ENCODE measurements at places on chromosomes 3 and 15. TPM values are rescaled to one million over a fixed set of nuclear protein-coding genes. Genes with fewer than 3 reads are reported as not detected.

Gene KLHL40
- not detected for total RNA-seq

Gene LEKR1
- 5.8 TPM for total RNA-seq

Gene IL5RA
- 5.6 TPM for total RNA-seq

Gene SELENOK
- total RNA-seq, result 38.7 TPM

Gene GOLGA6L10
- total RNA-seq, result 0.41 TPM

Gene TERB2
- total RNA-seq, result not detected

Gene GATA2
- total RNA-seq, result 68.3 TPM

Gene AADAC
- total RNA-seq, result 5.6 TPM

DNA sequence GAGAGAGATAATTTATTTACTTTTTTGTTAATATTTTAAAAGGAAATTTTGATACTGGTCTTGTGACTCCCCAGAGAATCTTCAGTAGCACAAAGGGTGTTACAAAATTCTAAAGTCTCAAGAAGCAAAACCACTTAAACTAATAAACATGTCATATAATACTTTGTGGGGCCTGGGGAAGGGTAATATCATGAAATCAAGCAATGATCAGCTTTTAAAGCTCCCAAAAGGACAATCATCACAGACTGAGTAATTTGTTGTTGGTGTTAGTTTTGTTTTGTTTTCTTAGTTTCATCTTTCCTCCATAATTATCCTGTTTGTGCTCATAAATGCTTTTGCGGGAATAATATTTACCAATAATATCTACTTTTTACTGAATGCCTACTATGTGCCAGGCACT is 55.0 kb downstream of the TMEM212 start:
- H3K36me3 ChIP-seq, result no peaks in the 10 kb centered on the region
- no peak overlapping the region for H3K27ac ChIP-seq
- DNase-seq, result no peak

GRCh38 chr3:14967285-14967684 is 19.9 kb downstream of the NR2C2 start:
- H3K27ac ChIP-seq, result no peak overlapping the region
- no peaks in the 10 kb centered on the region for H3K27me3 ChIP-seq
- H3K4me3 ChIP-seq, result no peak overlapping the region
- peaks cover 34% of the 10 kb centered on the region for H3K36me3 ChIP-seq

DNA sequence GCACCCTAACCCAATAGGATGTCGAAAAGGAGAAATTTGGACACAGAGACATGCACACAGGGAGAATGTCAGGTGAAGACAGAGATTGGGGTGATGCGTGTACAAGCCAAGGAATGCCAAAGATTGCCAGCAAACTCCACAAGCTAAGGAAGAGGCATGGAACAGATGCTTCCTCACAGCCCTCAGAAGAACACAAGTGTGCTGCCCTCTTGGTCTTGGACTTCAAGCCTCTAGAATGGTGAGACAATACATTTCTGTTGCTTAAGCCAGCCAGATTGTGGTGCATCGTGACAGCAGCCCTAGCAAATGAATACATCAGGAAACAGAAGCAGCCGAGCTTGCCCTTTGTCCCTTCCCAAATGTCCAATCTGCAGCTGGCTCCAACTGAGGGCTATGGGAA is 23.7 kb upstream of the ARL8B start:
- DNase-seq, result no peak
- peaks cover 11% of the 10 kb centered on the region for H3K4me1 ChIP-seq
- no peak overlapping the region for H3K4me3 ChIP-seq

DNA sequence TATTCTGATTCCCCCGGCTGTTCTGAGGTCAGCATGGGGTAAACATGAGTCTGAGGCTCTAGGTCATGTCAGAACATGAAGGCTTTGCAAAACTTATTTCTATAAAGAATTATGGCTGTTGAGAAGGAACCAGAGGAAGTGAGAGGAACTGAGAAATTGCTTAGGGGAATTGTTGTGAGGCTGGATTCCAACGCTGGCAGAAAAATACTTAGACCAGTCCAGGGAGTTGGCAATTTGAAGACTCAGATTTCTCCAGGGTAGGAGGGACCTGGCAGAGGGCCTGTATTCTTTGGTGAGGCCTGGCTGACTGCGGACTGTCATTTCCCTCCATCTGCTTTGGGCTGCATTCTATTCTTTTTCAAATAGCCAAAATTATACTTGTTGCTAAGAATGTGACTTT is 155.5 kb downstream of the PLD1 start:
- H3K27ac ChIP-seq, result no peak overlapping the region
- peaks cover 7% of the 10 kb centered on the region for H3K36me3 ChIP-seq
- no peak overlapping the region for H3K4me3 ChIP-seq
- H3K4me1 ChIP-seq, result peaks cover under 1% of the 10 kb centered on the region
- H3K27me3 ChIP-seq, result no peaks in the 10 kb centered on the region
- no peak for DNase-seq

GRCh38 chr15:40095371-40096093 is 13.1 kb downstream of the BMF start:
- peak overlapping the region; percentile 9 for H3K27ac ChIP-seq
- peaks cover 95% of the 10 kb centered on the region for H3K4me1 ChIP-seq
- DNase-seq, result no peak
- no peak overlapping the region for H3K4me3 ChIP-seq

DNA sequence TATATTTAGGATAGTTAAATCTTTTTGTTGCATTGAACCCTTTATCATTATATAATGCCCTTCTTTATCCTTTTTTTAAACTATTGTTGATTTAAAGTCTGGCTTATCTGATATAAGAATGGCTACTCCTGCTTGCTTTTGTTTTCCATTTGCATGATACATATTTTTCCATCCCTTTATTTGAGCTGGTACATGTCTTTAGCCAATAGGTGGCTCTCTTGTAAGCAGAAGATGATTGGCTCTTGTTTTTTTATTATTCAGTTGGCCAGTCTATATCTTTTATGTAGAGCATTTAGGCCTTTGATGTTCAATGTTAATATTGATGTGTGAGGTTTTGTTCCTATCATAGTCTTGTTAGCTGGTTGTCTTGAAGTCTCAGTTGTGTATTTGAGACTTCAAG is 99.5 kb upstream of the MCTP2 start:
- H3K36me3 ChIP-seq, result no peaks in the 10 kb centered on the region
- H3K4me3 ChIP-seq, result no peak overlapping the region
- no peak overlapping the region for H3K27ac ChIP-seq
- no peaks in the 10 kb centered on the region for H3K27me3 ChIP-seq

GRCh38 chr3:167835953-167836352 is 100.4 kb downstream of the SERPINI1 start:
- H3K27me3 ChIP-seq, result no peaks in the 10 kb centered on the region
- H3K27ac ChIP-seq, result no peak overlapping the region
- no peaks in the 10 kb centered on the region for H3K4me1 ChIP-seq
- H3K4me3 ChIP-seq, result no peak overlapping the region
- no peak for DNase-seq

DNA sequence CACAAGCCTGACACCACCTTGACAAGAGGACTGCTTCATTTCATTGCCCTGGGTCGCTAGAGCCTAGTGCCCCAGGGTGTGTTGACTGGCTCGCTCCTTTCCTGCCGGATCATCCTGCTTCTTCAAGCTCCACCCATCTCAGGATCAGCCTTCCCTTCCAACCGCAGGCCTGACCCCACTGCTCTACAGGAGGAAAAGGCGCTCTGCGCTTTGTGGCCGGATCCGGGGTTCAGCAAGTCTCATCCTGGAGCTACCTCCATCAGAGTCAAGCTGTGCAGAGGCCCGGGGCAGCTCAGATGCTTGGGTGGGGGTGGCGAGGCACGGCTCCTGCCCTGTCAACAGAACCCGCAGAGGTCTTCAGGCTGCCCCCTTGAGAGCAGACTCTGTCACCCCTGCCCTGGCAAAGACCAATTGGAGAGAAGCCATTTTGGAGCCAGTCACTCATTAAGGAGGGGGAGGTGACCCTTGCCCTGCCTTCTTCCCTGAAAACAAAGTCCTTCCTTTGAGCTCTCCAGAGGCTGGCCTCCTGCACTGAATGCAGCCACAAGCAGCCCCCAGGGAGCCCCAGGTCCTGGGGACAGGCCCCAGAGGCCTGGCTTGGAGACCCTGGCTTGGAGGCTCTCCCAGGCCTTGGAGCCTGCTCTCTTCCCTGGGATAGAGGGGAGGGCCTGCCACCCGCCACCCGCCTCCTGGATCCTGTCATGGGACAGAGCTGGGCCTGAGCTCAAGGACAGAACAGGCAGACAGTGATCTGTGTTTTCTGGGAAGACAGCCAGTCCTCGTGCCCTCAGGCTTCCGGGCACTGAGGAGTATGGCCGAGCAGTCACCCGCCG is 80.3 kb downstream of the CPN2 start:
- peaks cover 55% of the 10 kb centered on the region for H3K4me1 ChIP-seq
- DNase-seq, result peak; percentile 76
- no peaks in the 10 kb centered on the region for H3K36me3 ChIP-seq

DNA sequence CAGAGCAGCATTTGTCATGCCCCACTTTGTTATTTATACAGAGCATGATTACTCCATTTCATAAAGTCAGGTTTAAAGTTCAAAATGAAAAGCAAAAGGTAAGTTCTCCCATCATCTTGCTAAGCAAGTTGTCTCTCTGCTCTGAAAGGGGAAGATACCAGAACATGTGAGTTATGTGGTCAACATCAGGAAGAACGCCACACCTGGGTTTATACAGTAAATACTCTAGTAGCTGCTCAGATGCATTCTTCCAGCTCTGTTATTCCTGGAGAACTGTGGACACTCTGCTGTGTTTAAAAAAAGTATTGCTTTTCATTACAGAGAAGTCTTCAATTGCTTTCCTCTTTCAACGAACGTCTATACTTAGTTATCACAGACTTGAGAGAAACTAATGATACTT is 145.7 kb downstream of the PLCL2 start:
- H3K4me3 ChIP-seq, result no peak overlapping the region
- no peaks in the 10 kb centered on the region for H3K4me1 ChIP-seq
- no peak overlapping the region for H3K27ac ChIP-seq
- no peaks in the 10 kb centered on the region for H3K27me3 ChIP-seq
